ENCODE measurements at places on chromosomes 4 and X.

GRCh38 chr4:148076964-148077363 is 345.1 kb downstream of the ARHGAP10 start:
- DNase-seq = no peak

- peak; percentile 3 for DNase-seq
Measured at GRCh38 chr4:120616041-120616440, 306.5 kb downstream of the PRDM5 start.

DNA sequence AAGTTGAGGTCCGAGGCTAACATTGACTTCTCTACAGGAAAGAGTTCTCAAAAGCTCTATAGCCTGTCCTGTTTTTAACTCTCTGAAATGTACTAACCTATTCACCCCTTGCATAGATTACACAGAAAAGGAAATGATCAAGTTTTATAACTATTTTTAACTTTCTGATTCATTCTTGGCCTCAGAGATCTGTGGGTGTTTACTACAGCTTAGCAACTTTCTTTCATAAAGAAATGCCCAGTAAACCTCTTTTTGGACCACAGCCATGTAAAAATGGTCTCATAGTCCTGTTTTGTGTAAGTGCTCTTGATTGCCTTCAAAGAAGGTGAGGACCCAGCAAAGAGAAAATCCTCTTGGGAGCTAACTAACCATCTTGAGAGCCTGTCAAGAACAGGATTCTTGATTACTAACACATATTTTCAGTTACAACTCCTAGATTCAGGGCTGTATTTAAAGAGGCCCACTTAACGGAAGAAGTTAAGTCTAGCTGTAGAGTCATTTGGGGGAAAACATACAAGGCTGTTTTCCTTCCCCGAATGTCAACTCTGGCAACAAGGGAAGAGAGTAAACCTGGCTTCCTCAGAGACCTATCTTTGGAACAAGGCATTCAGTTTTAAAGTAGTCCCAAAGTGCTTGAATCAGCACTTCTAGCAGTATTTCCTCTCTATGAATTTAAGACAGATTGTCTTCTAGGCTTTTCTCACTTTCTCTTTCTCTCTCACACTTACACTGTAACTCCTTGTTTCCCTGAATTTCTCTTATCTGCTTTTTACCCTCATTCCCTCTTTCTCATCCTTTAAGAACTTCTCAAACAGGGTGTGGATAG is 78.2 kb downstream of the IL21 start:
- no peak for DNase-seq

DNA sequence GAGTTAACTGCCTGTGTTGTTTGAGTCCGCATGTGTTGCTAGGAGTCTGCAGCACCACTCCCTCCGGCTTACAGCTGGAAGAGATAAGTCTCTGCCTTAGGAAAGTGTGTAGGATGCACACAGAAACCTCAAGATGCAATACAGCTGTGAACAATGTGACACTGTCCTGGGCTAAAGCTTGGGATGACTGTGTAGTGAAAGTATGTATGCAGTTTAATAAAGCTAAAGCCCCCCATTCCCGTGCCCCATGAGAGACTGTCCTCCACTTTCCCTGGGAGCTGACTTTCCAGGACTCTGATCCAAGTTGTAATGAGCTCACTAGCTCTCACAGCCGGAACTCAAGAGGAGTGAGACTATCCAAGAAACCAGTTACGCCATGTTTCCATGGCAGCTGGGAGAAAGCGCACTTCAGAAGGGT is 156.6 kb upstream of the FTHL17 start:
- DNase-seq = no peak

- peak; percentile 24 for DNase-seq
Measured at GRCh38 chrX:10071451-10072144, 85.2 kb upstream of the CLCN4 start.

- no peak for DNase-seq
Measured at GRCh38 chrX:153500676-153501280, 6.0 kb downstream of the BGN start.

- peak; percentile 29 for DNase-seq
Measured at GRCh38 chr4:10728016-10728415, 43.4 kb upstream of the CLNK start.

GRCh38 chr4:117210551-117210950 is 125.2 kb upstream of the TRAM1L1 start:
- DNase-seq = no peak

GRCh38 chrX:5068550-5068949 is 1160.1 kb downstream of the NLGN4X start:
- no peak for DNase-seq
